GM12878 (cell line): ENCODE measurements at places on chromosomes 1 and 21. TPM values are rescaled to one million over a fixed set of nuclear protein-coding genes. Genes with fewer than 3 reads are reported as not detected.

APOBEC4 gene
- not detected in 2 replicates for total RNA-seq

S100A13 gene
- total RNA-seq: 10.3 and 12.8 TPM in 2 replicates

BCL10 gene
- 25.3 and 28.1 TPM in 2 replicates for total RNA-seq

FASLG gene
- total RNA-seq: 0.10 and 0.21 TPM in 2 replicates

INSRR gene
- not detected in 2 replicates for total RNA-seq

GRCh38 chr21:32613436-32614043, 1.4 kb upstream of the CFAP298 start:
- no peak for DNase-seq

- no peak for DNase-seq
Measured at GRCh38 chr1:178633056-178633455, 92.0 kb upstream of the RALGPS2 start.

DNA sequence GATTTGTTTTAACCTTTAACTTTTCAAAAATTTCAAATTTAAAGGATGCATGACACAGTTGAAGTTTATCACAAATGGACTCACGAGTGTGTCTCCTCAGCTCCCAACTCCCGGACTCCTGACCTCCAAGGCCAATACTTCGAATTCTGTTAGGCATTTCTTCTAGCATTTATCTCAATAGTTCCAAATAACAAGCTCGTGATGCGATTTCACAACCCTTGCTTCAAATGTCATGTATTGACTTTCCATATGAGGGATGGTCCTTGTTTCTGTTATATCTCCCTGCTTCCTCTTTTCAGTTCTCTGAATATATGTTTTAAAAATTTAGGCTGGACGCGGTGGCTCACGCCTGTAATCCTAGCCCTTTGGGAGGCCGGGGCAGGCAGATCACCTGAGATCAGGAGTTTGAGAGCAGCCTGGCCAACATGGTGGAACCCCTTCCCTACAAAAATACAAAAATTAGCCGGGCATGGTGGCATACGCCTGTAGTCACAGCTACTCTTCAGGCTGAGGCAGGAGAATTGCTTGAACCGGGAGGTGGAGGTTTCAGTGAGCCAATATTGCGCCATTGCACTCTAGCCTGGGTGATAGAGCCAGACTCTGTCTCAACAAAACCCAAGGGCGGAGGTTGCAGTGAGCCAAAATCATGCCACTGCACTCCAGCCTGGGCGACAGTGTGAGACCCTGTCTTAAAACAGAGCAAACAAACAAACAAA, 52.0 kb upstream of the TINAGL1 start:
- no peak for DNase-seq

- no peak for DNase-seq
Measured at GRCh38 chr1:185420588-185421081, 103.6 kb upstream of the IVNS1ABP start.

GRCh38 chr1:241972703-241973369, 15.3 kb downstream of the BECN2 start:
- DNase-seq: no peak

GRCh38 chr1:186948535-186948934, 119.8 kb downstream of the PLA2G4A start:
- no peak for DNase-seq
